Nucleus accumbens (tissue), 56 donors: ENCODE measurements at places on chromosomes 2 and 18.

- DNase-seq, result no peak
Measured at GRCh38 chr2:104656571-104657163, 197.2 kb upstream of the POU3F3 start.

DNA sequence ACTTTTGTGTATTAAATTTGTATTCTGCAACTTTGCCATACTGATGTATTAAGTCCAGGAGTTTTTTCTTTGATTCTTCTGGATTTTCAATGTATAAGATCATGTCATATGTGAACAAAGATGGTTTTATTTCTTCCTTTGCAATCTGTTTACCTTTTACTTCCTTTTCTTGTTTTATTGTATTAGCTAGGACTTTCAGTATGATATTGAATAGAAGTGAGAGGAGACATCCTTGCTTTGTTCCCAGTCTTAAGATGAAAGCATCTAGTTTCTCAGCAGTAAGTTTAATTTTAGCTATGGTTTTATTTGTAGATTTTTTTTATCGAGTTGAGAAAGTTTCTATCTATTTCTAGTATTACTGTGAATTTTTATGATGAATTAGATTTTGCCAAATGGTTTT, 25.5 kb downstream of the VRK2 start:
- DNase-seq, result no peak

DNA sequence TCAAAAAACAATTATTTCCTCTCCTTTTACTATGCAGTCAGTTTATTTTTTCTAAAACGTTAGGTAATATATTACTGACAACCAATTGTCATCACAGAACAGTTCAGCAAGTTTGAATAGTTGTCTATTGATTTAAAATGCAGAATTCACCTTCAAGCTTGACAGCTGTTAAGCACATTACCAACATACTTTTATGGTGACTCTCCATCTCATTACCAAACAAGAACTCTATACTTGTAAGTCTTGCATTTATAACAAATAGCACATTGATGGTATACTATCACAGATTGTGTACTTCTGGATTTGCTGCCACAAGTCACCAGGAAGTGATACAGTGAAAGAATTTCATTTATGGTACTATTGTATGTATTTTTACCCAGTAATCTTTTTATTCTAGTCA, 99.4 kb upstream of the PPP1CB start:
- no peak for DNase-seq

DNA sequence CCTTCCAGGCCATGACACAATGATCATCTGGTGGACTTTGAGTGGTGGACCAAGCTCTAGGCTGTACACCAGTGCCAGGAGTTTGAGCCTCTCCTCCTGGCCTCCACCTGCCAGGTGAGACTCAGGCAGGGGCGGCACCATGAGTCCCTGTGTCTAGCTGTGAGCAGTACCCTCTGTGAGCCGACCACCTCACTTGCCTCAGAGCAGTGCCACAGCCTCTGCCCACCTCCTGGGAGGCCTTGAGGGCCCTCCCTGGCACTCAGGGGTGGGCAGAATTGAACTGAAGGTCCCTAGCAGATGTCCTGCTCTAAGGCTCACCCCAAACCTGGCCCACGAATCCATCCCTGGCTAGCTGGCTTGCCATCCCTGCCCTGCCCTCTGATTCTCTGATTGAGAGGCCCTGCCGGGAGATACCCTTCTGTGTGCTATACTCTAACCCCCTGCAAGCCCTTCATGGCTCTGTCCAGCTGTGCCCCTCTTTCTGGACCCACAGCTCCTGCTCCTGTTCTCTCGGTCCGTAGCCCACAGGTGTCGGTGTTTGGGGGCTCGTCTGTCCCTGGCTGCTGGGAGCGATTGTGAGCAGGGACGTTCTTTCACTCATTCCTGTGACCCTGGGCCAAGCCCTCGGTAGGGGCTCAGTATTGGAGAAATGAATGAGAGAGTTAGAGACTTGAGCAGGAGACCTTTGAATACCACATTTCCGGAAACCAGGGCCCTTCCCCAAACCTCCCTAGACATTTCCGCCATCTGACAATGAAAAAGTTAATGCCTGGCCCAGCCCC, 70.0 kb downstream of the INHBB start:
- no peak for DNase-seq

- DNase-seq, result no peak
Measured at GRCh38 chr2:217538719-217539118, 464.1 kb downstream of the TNS1 start.

GRCh38 chr2:58950795-58951462, 709.8 kb upstream of the FANCL start:
- DNase-seq, result no peak

DNA sequence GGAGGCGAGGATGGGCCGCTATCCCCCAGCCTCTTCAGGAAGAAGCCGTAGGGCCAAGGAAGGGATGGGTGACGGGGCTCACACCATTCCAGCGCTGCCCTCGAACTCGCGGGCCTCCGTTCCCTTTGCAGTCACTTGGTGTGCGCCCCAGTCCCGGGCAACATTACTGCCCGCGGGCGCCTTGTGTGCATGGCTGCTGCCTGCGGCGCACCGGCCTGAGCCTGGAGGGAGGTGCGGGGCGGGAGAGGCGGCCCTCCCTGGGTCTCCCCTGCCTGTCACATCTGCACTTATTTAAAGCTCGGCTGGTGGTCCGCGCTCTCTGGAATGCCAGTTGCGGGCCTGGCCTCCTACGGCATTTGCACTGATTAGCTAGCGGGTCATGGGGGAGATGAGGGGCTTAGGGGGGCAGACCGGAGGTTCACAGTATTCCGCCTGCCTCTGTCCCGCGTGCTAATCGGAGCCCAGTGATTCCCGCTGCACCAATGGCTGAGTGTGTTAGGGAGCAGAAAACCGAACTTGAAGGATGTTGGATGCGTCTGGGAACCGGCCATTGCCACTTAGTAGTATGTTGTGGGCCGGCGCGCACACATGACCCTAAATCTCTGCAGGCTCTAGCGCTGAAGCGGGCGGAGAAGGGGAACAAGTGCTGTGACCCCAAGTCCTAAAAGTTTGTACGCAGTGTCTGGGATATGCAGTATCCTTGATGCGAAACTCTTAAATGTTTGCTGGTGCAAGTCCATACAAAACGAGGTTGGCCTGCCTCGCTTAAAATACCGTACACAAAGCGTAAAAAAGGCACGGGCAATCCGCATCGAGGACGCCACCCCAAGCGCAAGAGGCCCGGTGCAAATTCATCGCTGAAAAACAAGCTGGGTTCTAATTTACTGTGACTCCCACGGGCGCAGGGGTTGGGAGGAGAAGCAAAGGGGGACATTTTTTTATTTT, 161.2 kb upstream of the SIX2 start:
- DNase-seq, result no peak

DNA sequence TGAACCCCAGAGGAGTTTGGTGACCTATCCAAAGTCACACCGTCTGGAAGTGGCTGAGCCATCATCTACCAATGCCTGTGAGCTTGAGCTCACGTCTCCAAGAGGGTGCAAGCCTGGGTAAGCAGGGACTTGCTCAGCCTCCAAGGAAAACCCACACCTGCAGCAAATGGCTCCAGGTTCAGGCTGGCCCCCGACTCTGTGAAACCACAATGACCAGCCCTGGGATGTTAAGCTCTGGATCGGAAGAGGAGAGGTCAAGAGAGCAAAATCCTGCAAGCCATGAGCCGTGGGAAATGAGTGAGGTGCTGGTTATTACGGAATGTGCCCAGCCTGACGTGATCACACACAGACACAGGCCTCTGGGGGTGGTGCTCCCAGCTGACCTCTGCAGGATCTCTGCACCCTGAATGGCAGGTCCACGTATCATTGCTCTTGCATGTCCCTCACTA, 94.1 kb upstream of the OTOS start:
- DNase-seq, result no peak

GRCh38 chr18:240175-240574, 27.7 kb downstream of the THOC1 start:
- no peak for DNase-seq
